ENCODE measurements at places on chromosomes 13 and 19. TPM values are rescaled to one million over a fixed set of nuclear protein-coding genes. Genes with fewer than 3 reads are reported as not detected.

DNA sequence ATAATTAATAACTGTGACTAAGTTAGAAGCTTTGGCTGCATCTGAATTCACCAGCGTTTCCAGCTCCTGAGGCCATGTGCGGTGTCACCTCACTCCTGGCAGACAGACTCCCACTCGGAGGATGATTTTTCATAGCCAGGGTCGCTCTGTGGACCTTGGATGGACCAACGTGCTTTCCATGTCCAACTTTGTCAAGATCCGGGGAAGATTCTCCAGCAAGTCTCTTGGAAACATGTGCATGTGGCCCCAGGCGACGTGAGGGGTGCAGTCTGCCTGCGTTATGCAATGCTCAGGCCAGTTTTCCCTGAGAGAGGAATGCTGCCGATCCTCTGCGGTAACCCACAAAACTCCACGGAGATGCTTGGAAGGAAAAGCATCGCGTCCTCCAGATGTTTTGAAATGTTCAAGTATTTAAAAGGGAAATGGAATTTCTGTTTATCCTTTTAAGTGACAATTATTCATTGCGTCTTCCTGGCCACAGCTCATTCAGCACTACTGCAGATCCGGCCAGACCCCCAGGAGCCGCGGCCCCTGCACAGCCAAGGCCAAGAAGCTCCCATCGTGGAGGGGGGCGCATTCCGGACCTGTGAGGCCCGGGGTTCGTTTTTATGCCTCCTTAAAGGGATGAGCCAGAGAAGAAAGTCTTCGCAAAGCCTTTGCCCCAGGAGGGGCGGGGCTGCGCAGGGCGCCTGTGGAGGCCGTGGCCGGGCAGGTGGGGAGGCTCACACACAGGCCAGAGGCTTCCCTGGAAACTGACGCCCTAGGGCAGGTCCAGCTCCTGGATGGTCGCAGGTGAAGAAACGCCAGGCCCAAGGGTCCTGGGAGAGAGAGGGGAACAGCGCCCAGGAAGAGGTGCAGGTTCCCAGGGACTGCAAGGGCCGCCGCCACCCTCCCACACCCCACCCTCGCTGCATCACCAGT, 46.0 kb downstream of the C13orf46 start:
- H3K36me3 ChIP-seq, result peaks cover 7% of the 10 kb centered on the region
- H3K27ac ChIP-seq, result no peak overlapping the region
- H3K4me1 ChIP-seq, result peaks cover 20% of the 10 kb centered on the region
- peaks cover 10% of the 10 kb centered on the region for H3K27me3 ChIP-seq
- H3K4me3 ChIP-seq, result peak overlapping the region; percentile 49

DNA sequence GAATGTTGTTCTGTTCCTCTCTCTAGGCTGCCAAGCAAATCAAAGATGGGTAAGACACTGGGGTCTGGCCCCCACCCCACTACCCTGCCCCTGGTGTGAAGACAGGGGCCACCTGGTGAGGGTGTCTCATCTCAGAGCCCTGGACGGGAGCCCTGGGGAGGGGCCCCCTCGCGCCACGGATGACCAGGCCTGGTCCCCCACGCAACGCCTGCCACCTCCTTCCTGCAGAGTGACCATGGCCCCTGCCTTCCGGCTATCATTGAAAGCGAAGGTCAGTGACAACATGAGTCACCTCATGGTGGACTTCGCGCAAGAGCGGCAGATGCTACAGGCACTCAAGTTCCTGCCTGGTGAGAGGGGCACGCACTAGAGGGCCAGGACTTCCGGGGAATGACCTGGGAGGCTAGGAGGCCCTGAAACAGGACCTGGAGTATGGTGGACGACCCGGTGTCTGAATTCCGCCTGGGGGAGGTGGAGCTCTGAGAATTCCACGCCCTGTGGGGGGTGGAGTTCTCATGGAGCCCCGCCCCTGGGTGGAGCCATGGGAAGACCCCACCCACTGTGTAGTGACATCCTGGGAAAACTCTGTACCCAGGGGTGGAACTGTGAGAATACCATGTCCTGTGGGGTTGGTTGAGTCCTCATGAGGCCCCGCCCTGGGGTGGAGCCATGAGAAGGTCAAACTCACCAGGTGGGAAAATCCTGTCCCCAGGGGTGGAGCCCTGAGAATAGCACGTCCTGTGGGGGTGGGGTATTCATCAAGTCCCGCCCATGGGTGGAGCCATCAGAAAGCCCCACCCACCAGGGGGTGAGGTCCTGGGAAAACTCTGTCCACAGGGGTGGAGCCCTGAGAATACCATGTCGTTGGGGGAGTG, 6.1 kb downstream of the FSD1 start:
- no peak overlapping the region for H3K4me3 ChIP-seq
- H3K4me1 ChIP-seq, result no peaks in the 10 kb centered on the region
- DNase-seq, result no peak
- H3K27ac ChIP-seq, result no peak overlapping the region
- peaks cover 17% of the 10 kb centered on the region for H3K27me3 ChIP-seq

DNA sequence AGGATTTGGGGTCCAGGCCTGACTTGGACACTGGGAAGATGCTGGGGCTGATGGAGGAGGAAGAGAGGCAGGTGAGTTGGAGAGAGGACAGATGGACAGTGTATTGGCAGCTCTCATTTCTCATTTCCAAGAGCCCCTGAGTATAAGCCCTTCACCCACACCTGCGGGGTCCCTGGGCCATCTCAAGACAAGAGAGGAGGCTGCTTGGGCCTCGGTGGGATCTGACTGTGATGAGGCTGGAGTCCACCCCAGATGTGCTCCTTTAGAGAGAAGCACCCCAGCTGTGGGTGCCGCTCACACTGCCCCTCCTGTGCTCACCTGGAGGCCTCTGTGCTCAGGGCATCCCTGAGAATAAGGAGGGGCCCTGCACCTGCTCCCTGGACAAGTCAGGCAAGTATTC, 3.7 kb downstream of the LILRA2 start:
- no peaks in the 10 kb centered on the region for H3K27me3 ChIP-seq
- H3K36me3 ChIP-seq, result no peaks in the 10 kb centered on the region
- no peak overlapping the region for H3K4me3 ChIP-seq
- no peak overlapping the region for H3K27ac ChIP-seq
- H3K4me1 ChIP-seq, result no peaks in the 10 kb centered on the region
- no peak for DNase-seq

- no peaks in the 10 kb centered on the region for H3K4me1 ChIP-seq
- H3K4me3 ChIP-seq, result no peak overlapping the region
- H3K36me3 ChIP-seq, result no peaks in the 10 kb centered on the region
- H3K27me3 ChIP-seq, result no peaks in the 10 kb centered on the region
- no peak for DNase-seq
Observed at GRCh38 chr19:51319649-51320279, 8.3 kb downstream of the IGLON5 start.

- no peak for DNase-seq
- peaks cover 4% of the 10 kb centered on the region for H3K36me3 ChIP-seq
- no peak overlapping the region for H3K27ac ChIP-seq
Observed at GRCh38 chr13:18991060-18991459, 190.6 kb downstream of the TUBA3C start.

The CAMSAP3 gene
- total RNA-seq, result 6.7 TPM

All from MCF 10A (cell line).